Panc1 (cell line): ENCODE measurements at places on chromosomes 16 and 17. TPM values are rescaled to one million over a fixed set of nuclear protein-coding genes. Genes with fewer than 3 reads are reported as not detected.
A peak's percentile ranks its signal among the peaks of the same experiment; 100 is the strongest.

DNA sequence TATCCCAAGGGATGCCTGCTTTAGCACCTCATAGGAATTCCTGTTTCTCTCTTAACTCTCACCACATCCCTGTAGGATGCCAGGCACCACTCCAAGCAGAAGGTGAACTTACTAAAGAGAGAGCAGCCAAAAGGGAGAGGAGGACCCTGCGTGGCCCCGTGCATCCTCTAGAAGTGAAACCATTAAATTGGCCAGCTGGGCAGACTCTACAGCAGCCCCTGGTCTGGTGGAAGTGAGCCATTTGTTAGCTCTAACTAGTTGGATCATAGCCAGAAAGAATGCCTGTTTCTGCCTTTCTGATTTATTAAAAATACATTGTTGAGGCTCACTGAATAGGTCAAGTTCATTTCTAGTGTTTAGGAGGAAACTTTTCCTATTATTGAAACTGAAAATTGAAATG is 22.3 kb downstream of the TMEM11 start:
- DNase-seq: no peak

- DNase-seq: no peak
Measured at GRCh38 chr17:42039794-42040763, 10.3 kb downstream of the C17orf113 start.

GRCh38 chr17:54992797-54993639 is 24.5 kb downstream of the STXBP4 start:
- no peak for DNase-seq

GRCh38 chr17:60091908-60092331 is 13.2 kb upstream of the HEATR6 start:
- DNase-seq: no peak

DNA sequence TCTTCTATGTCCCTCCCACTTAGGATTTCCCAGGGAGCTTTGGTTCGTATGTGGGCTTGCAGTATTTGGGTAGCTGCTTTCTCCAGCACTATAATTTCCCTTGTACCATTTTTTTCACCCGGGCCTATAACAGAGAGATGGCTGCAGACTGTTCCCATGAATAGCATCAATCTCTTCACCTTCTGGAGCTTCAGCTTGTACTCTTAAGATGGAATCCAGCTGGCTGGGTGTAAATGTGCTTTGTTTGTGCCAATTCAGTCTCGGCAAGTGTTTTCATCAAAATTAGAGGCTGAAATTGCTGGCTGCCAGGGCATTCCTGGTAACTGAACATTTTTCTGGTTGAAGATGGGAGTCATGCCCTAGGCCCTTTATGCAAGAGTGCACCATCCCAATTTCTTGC is 12.2 kb upstream of the CPD start:
- DNase-seq: no peak

DNA sequence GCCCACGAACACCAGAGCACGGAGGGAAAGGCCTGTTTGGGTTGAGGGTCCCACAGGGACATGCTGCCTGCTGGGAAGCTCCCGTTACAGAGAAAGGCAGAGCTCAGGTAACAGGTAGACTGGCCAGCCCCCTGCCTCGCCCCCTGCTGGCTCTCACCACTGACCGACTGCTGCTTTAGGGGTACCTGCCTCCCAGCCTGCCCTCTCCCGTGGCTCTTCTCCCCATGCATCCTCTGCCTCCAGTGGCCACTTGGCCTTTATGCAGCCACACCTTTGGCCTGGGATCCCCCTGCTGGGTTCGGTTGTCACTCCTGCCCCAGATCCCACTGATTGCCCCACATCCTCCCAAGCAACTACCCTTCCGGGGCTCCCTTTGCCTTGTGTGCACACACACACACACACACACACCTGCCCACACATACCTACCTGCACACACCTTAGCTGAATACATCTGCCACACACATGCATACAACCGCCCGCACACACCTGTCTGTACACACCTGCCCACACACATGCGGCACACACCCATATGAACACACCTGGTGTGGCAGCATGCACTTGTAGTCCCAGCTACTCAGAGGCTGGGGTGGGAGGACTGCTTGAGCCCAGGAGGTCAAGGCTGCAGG is 7.1 kb downstream of the MCRIP1 start:
- no peak for DNase-seq

DNA sequence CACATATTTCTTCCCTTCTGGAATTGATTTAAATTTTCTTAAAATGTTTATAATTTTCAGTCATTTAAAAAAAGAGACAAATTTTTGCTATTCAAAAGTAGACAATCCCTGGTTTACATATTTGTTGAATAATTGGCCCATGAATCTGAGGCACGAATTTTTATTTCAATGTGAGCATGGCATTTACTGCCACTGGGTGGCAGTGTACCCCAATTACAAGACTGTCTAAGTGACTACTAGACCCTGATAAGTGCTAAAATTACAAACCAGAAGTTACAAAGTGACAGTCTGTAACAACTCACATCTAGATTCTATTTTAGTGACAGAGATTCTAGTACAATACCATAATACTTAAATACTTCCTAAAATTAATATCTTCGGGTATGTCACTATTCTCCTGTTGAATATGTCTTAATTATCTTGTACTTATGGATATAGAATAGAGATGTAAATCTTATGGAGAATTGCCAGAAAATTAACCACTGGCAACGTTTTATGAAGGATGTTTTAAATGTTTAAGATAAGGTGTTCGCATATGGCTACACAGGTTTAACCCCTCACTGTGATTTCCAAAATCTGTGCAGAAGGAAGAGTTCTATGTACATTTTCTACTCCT is 235.8 kb downstream of the MAP2K4 start:
- DNase-seq: peak; percentile 32

GRCh38 chr17:73833775-73834488 is 189.7 kb upstream of the SDK2 start:
- no peak for DNase-seq

- DNase-seq: no peak
Measured at GRCh38 chr16:19705146-19705501, 12.9 kb downstream of the KNOP1 start.

- DNase-seq: no peak
Measured at GRCh38 chr16:52770828-52771227, 223.9 kb upstream of the TOX3 start.

DNA sequence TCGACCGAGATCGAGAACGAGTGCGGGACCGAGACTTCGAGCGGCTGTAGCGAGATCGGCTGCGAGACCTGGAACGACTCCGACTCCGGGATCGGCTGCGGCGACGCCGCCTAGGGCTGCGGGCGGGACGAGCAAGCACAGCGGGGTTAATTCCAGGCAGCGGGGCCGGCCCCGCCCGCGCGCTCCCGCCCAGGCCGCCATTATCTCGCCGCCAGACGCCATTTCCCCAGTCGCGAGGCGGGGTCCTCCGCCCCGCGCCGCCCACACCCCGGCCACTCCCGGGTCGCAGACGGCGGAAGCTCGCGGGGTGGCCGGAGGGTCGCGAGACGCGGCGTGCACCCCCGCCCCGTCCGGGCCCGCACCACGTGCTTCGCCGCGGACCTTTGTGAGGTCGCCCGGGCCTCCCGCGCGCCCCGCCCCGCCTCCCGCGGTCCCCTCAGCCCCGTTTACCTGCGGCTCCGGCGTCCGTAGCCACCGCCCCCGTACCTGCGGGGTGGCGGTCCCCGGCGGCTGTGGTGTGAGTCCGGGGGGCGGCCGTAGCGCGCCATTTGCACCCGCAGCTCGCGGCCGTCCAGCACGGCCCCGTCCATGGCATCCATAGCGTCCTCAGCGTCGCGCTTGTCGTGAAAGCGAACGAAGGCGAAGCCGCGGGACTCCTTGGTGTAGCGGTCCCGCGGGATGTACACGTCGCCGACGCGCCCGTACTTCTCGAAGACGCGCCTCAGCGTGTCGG is 616 bp downstream of the SRSF2 start:
- DNase-seq: no peak

DNA sequence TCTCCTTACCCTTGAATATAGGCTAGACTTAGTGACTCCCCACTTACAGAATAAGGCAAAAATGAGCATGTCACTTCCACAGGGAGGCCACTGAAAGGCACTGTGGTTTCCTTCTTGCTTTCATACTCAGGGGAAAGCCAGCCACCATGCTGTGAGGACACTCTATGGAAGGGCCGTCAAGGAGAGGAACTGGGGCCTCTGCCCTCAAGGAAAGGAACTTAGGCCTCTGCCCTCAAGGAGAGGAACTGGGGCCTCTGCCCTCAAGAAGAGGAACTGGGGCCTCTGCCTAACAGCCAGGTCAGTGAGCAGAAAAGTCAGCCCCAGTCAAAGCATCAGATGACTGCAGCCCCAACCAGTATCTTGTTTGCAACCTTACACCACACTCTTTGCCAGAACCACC is 30.1 kb downstream of the VPS35 start:
- no peak for DNase-seq

DNA sequence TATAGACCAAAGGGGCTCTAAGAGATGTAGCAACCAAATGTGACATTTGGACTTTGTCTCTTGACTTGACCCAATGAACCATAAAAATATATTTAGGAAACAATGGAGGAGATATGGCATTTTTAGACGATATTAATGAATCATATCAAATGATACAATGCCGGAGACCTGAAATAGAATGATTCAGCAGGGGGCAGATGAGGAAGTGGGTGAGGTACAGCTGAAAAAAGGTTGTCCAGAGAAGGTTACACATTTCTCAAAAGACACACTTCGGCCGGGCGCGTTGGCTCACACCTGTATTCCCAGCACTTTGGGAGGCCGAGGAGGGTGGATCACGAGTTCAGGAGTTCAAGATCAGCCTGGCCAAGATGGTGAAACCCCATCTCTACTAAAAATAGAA is 16.5 kb upstream of the SNN start:
- no peak for DNase-seq

- DNase-seq: no peak
Measured at GRCh38 chr17:31405890-31406371, 14.5 kb downstream of the RAB11FIP4 start.

DNA sequence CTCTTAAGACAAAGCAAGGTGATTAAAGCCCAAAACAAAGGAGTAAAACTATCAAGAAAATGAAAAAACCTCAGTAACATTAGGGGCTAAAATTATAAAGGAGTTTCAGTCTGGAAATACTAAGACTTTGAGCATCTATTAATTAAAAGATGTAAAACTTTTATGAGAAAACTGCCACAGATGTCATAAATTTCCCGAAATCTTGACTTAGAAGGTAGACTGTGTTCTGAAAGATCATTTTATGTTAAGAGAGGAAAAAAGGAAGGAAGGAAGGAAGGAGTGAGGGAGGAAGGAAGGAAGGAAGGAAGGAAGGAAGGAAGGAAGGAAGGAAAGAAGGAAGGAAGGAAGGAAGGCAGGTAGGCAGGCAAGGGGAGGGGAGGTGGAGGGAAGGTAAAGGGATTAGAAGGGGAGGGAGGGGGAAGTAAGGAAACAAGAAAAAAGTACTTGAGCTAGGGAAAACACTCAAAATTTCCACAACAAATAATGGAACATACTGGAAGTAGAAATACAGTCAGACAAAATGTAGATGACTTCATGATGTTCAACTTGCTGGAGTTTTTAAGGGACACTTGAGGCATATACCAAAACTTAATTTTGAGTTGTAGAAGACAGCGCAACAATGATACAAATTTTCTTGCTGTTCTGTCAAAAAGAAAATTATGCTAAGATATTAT is 2.0 kb downstream of the KRTAP4-5 start:
- DNase-seq: no peak

- no peak for DNase-seq
Measured at GRCh38 chr17:27959382-27959709, 66.2 kb upstream of the LYRM9 start.

DNA sequence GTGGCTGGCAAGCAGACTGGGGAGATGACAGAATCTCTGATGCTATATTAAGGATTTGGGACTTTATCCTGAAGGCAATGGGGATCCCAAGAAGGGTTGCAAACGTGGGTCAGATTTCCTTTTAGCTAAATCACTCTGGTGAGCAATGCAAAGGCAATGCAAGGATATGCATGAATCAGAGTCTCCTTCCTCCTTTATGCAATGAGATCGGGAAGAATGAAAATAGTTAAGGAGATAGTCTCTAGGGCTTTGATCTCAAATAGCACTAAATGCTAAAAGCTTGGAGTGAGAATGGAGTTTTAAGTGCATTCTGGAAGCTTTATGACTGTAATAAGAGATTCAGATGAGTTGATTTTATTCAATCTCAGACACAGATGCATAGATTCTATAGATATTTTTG is 27.2 kb upstream of the SHISA9 start:
- no peak for DNase-seq

DNA sequence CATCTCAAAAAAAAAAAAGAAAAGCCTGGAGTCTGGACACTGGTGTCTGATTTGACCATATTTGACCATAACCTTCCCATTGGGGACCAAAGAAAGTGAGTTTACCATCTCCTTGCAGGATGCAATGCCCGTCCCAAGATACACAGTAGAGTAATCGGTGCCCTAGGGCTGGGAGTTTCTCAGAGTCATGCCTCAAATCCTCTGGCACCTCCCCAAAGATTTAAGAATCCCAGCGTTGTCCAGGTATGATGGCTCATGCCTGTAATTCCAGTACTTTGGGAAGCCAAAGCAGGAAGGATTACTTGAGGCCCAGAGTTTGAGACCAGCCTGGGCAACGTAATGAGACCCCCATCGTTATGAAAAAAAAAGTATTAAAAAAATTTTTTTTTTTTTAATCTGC is 5.0 kb downstream of the PITPNM3 start:
- DNase-seq: no peak

DNA sequence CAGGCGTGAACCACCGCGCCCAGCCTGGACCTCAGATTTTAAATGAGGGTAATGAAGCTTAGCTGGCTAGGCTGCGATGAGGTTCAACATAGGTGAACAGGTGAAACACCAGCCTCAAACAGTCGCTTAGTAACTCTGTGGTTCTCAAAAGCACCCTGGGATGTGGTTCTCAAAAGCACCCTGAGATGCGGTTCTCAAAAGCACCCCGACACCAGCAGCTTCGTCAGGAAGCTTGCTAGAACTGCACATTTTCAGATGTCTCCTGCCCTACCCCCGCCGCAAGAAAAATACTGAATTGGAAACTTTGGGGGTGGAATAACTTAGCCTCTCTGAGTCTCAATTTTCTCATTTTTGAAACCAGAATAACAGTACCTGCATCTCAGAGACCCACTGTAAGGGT is 86.7 kb upstream of the XYLT1 start:
- DNase-seq: no peak

- DNase-seq: no peak
Measured at GRCh38 chr16:31130899-31131298, 4.6 kb downstream of the PRSS8 start.

- no peak for DNase-seq
Measured at GRCh38 chr17:59151591-59151990, 3.4 kb downstream of the SKA2 start.

- DNase-seq: no peak
Measured at GRCh38 chr17:79776376-79777119, 1.4 kb upstream of the CBX2 start.

- DNase-seq: no peak
Measured at GRCh38 chr17:13513039-13513405, 88.7 kb downstream of the HS3ST3A1 start.

BOLA2B gene
- 178 TPM for total RNA-seq

ALOX12 gene
- total RNA-seq: not detected

PYY gene
- not detected for total RNA-seq

FDXR gene
- total RNA-seq: 21.8 TPM

XYLT1 gene
- total RNA-seq: 0.62 TPM

C17orf78 gene
- not detected for total RNA-seq

CACNG5 gene
- 0.21 TPM for total RNA-seq

BIRC5 gene
- 119 TPM for total RNA-seq

IGFALS gene
- 0.10 TPM for total RNA-seq

KATNIP gene
- 36.7 TPM for total RNA-seq

C16orf92 gene
- not detected for total RNA-seq
